Effector memory CD4-positive, alpha-beta T cell (primary cell): ENCODE measurements at places on chromosomes 6 and 20.

GRCh38 chr6:143215363-143215762 lies 154.7 kb downstream of the AIG1 start:
- no peaks in the 10 kb centered on the region for H3K27me3 ChIP-seq
- H3K4me3 ChIP-seq = no peak overlapping the region
- no peak for DNase-seq
- no peaks in the 10 kb centered on the region for H3K4me1 ChIP-seq

DNA sequence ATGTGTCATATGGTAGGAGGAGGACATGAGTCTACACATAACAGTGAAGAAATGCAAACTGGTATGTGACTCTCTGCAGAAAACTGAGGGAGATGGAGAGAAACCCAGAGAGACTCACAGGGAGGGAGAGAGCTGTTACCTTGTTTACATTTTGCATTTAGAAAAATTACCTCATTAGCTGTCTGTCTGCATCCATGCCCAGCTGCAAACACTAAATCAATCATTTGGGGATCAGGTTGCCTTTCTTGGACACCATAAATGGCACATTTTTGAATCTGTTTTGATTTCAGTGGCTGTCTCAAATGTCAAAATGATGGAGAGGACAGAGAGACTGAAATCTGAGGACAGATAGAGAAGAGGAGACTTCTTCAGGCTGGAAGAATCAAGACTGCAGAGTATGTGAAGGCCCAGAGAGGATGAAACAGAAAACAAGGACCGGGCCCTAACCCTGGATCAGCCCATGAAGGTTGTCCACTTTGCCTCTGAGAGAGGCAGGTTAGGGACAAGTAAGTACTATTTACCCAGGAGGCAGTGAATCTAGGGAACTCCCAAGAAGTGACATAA lies 92.2 kb downstream of the UNC5CL start:
- no peak overlapping the region for H3K4me3 ChIP-seq
- no peaks in the 10 kb centered on the region for H3K27me3 ChIP-seq
- DNase-seq = no peak
- no peak overlapping the region for H3K27ac ChIP-seq
- H3K36me3 ChIP-seq = no peaks in the 10 kb centered on the region

- peak; percentile 41 for DNase-seq
- no peaks in the 10 kb centered on the region for H3K36me3 ChIP-seq
- no peaks in the 10 kb centered on the region for H3K27me3 ChIP-seq
- peak overlapping the region; percentile 23 for H3K4me3 ChIP-seq
- H3K4me1 ChIP-seq = peaks cover 40% of the 10 kb centered on the region
These were observed 100.4 kb upstream of the MLN start for GRCh38 chr6:33904050-33904746.

DNA sequence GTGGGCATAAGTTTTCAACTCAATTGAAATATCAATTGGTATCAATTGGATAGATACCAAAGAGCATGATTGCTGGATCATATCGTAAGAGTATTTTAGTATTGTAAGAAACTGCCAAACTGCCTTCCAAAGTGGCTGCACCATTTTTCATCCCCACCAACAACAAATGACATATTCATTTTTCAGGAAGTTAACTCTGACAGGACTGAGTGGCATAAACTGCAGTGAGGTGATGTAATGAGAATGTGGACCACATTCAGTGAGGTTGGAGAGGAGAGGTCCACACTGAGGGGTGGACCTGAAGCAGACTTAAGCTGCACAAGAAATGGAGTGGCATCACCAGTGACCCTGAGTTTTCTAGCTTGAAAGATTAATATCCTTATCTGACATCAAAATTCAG lies 11.6 kb upstream of the CALHM6 start:
- H3K4me1 ChIP-seq = no peaks in the 10 kb centered on the region
- DNase-seq = no peak
- no peaks in the 10 kb centered on the region for H3K27me3 ChIP-seq
- no peak overlapping the region for H3K4me3 ChIP-seq

DNA sequence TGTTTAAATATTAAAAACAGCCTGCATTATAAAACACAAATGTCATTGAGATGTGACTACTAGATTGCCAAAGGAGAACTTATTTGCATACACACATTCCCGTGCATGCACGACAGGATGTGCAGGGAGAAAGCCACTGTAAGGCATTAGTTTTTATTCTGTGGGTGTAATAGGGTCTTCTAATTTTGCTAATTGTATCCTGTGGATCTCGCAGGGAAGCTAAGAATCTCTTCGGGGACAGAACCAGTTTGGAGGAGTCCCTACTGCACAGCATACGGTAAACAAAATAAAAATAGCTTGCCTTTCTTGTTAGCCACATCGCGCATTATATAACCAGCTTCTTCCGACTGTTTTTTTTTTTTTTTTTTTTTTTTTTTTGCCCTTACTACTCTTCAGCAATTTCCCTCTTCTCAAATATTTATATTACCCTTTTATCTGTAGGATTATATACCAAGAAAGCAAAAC lies 2.0 kb downstream of the ATXN1 start:
- H3K27ac ChIP-seq = peak overlapping the region; percentile 98
- H3K4me3 ChIP-seq = peak overlapping the region; percentile 79
- no peak for DNase-seq

DNA sequence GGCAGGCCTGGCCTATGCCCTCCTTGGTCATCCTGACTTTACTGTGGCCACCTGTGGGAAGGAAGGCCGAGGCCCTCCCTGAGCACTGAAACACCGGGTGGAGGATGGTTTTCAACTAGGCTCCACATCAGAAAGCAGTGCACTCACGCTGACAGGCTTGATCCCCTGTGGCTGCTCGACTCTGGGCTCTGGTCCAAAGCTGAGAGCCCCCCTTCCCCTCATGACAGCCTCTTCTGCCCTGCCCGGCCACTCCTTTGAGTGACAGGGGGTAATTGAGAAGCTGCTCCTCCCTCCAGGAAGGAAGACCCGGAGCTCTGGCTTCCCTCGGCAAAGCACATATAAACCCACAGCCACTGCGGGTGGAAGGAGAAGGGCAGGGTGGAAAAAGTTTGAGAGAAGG lies 43.6 kb downstream of the MUC22 start:
- H3K4me1 ChIP-seq = no peaks in the 10 kb centered on the region
- H3K27me3 ChIP-seq = peaks cover 3% of the 10 kb centered on the region
- DNase-seq = no peak
- no peak overlapping the region for H3K4me3 ChIP-seq

GRCh38 chr6:111984516-111985201 lies 69.2 kb upstream of the CCN6 start:
- H3K4me3 ChIP-seq = no peak overlapping the region
- no peak overlapping the region for H3K27ac ChIP-seq
- no peak for DNase-seq

GRCh38 chr6:88890394-88890793 lies 73.0 kb downstream of the RNGTT start:
- DNase-seq = no peak
- no peaks in the 10 kb centered on the region for H3K4me1 ChIP-seq
- H3K27me3 ChIP-seq = no peaks in the 10 kb centered on the region
- H3K36me3 ChIP-seq = peaks cover 11% of the 10 kb centered on the region
- no peak overlapping the region for H3K4me3 ChIP-seq

DNA sequence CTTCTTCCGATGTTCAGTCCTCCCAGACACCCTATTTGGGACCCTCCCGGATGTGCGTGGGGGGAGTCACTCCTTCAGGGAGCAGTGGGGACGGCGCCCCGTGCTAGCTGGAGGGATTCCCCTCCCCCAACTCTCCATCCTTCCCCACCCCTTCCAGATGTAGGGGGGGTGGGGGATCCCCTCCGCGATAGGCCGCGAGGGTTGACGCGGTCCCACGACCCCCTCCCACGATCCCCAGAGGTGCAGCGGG lies 548 bp downstream of the GNL1 start:
- peak overlapping the region; percentile 94 for H3K27ac ChIP-seq
- no peaks in the 10 kb centered on the region for H3K27me3 ChIP-seq
- no peak for DNase-seq
- H3K4me3 ChIP-seq = peak overlapping the region; percentile 83

GRCh38 chr6:83215131-83216047 lies 22.2 kb downstream of the RWDD2A start:
- H3K4me3 ChIP-seq = no peak overlapping the region
- H3K4me1 ChIP-seq = no peaks in the 10 kb centered on the region
- no peaks in the 10 kb centered on the region for H3K27me3 ChIP-seq
- peak; percentile 5 for DNase-seq
- no peaks in the 10 kb centered on the region for H3K36me3 ChIP-seq
- no peak overlapping the region for H3K27ac ChIP-seq

DNA sequence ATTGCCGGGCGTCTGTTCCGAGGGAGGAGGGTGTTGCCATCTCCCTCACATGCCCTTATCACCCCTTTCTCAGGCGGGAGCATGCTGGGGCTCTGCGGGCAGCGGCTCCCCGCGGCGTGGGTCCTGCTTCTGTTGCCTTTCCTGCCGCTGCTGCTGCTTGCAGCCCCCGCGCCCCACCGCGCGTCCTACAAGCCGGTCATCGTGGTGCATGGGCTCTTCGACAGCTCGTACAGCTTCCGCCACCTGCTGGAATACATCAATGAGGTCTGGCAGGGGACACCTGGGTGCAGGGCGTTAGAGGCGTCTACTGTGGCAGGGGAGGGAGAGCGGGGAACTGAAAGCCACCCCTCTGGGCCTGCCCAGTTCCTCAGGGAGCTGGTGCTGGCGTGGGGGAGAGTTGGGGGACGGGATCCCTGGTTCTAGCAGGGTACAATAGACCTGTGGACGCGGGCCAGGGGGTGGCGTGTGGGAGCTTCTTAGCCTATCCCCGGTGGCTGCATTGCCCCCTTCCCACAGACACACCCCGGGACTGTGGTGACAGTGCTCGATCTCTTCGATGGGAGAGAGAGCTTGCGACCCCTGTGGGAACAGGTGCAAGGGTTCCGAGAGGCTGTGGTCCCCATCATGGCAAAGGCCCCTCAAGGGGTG lies 697 bp downstream of the PPT2 start:
- no peaks in the 10 kb centered on the region for H3K27me3 ChIP-seq
- H3K36me3 ChIP-seq = no peaks in the 10 kb centered on the region
- DNase-seq = peak; percentile 41
- peak overlapping the region; percentile 61 for H3K27ac ChIP-seq
- peak overlapping the region; percentile 67 for H3K4me3 ChIP-seq

- no peak for DNase-seq
- H3K27ac ChIP-seq = no peak overlapping the region
- no peak overlapping the region for H3K4me3 ChIP-seq
- H3K36me3 ChIP-seq = no peaks in the 10 kb centered on the region
These were observed 1.1 kb upstream of the CD109 start for GRCh38 chr6:73694711-73695411.

GRCh38 chr6:110353457-110354001 lies 4.6 kb downstream of the METTL24 start:
- no peak for DNase-seq
- no peaks in the 10 kb centered on the region for H3K36me3 ChIP-seq
- H3K4me3 ChIP-seq = no peak overlapping the region
- H3K27ac ChIP-seq = no peak overlapping the region

DNA sequence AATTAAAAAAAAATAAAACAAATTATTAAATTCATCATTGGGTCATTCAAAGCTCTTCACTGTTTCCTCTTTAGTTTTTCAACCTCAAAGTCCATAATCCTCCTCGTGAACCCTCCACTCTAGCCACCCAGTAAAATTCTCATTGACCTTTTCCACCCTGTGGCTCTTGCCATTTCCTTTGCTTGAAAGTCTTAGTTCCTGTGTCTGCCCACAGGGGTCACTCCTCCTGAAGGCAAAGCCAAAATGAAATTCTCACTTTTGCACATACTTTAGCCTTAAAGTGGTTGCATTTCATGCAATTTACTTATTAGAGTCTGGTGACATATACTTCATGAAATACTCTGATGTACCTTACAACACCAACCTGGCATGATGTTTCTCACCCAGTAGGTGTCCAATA lies 263.7 kb downstream of the BMP2 start:
- H3K27me3 ChIP-seq = no peaks in the 10 kb centered on the region
- H3K36me3 ChIP-seq = no peaks in the 10 kb centered on the region
- no peak overlapping the region for H3K4me3 ChIP-seq
- no peak overlapping the region for H3K27ac ChIP-seq
- no peaks in the 10 kb centered on the region for H3K4me1 ChIP-seq

GRCh38 chr6:32775071-32775470 lies 11.7 kb upstream of the HLA-DQB2 start:
- no peaks in the 10 kb centered on the region for H3K4me1 ChIP-seq
- no peaks in the 10 kb centered on the region for H3K36me3 ChIP-seq
- peaks cover 10% of the 10 kb centered on the region for H3K27me3 ChIP-seq
- no peak overlapping the region for H3K27ac ChIP-seq

GRCh38 chr6:93581371-93581770 lies 162.0 kb upstream of the EPHA7 start:
- no peak overlapping the region for H3K27ac ChIP-seq
- no peak for DNase-seq
- no peaks in the 10 kb centered on the region for H3K4me1 ChIP-seq

DNA sequence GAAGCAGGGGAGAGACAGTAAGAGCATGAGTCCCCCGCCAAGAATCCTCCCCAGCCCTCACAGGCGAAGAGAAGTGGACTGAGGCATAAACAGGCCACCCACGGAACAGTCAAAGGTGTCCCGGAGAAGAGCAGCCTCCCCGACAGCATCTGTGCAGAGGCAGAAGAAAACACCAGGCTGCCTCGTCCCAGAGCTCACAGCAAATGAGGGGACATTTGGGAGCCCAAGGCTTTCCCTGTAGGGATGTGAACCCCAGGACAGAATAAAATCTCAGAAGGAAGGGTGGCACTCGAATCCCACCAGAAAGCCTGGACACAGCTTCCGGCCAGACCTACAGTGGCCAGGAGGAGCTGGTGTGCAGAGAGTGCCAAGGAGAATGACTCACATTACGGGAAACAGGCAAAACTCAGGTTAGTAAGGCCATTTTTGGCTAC lies 90.4 kb downstream of the DLL1 start:
- no peak for DNase-seq
- no peaks in the 10 kb centered on the region for H3K36me3 ChIP-seq
- no peak overlapping the region for H3K4me3 ChIP-seq
- H3K27ac ChIP-seq = no peak overlapping the region
- no peaks in the 10 kb centered on the region for H3K27me3 ChIP-seq

GRCh38 chr20:12989586-12990115 lies 19.1 kb upstream of the SPTLC3 start:
- H3K27ac ChIP-seq = no peak overlapping the region
- H3K4me1 ChIP-seq = no peaks in the 10 kb centered on the region
- no peaks in the 10 kb centered on the region for H3K27me3 ChIP-seq
